ENCODE measurements at places on chromosomes 13 and 19.

DNA sequence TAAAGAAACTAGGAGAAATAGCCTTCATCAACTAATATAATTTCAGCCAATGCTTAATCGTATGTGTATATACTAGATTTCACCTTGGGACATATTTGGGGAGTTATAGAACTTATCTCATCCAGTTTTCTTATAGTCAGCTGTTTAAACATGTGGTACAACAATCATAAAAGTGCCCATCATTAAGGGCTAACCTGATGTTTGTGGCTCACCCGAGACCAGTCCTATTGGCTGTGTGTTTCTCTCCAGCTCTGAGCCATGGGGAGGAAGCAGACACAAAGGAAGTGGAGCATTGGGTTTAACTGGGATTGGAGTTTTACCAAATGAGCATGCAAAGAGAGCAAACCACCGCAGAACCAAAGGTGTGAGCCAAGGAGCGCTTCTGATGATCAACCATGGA, 114.3 kb upstream of the KLF12 start:
- no peak for DNase-seq

GRCh38 chr19:4622695-4623421, 16.5 kb upstream of the TNFAIP8L1 start:
- no peak for DNase-seq

DNA sequence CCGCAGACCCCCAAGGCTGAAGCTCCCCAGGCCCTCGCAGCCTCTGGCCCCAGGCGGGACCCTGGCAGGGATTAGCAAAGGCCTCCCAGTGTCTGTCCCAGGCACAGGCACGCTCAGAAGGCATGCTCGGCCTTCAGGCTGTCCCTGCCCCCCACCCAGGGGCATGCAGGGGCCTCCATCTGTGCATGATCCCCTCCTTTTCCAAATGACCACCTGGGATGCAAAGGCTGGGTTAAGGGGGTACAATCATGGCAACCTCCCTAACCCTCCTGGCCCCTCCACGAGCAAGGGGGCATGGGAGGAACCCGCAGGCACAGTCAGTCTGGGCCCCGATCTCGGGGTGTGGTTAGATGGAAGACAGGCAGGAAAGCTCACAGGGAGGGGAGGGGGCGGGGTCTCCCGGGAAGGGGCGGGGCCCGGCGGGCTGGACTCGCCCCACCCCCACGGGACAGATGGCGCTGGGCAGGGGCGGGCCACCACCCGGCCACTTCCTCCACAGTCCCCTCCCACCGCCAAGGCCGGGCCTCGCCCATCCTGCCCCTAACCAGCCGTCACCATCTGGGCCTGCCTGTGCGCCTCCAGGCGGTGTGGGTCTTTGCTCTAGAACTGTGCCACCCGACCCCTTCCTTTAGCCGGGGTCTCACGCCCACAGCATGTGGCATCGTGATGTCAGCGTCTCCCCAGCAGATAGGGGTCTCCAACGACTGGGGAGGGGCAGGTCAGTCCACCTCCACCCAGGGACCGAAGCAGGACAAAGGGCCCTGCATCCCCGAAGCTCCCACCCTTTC, 7.0 kb upstream of the REXO1 start:
- no peak for DNase-seq

DNA sequence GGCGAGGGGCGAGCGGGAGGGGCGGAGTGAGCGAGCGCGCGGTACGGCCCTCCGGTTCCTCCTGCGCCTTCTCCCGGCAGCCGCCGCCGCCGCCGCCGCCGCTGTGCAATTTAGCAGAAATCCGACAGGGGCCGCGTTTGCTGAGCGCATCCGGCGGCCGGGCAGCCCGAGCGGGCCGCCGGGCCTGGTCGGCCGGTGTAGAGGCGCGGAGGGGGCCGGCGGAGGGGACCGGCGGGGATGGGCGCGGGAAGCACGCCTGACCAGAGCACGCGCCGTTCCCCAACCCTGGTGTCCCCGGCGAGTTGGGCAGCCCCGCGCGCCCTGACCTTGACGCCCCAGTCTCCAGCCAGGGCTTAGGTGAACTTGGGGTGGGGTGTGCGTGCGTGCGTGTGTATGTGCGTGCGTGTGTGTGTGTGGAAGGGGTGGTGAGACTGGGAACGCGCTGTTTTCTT, 144.5 kb upstream of the ZNF536 start:
- DNase-seq = no peak

All from NCI-H187 (cell line).